ENCODE measurements at places on chromosomes 5 and 9.

- no peak for DNase-seq
These were observed 505.5 kb upstream of the COX7C start for GRCh38 chr5:86112249-86112648.

GRCh38 chr5:16534280-16534679 is 68.7 kb upstream of the ZNF622 start:
- no peak for DNase-seq

- DNase-seq: no peak
These were observed 18.3 kb upstream of the IL9 start for GRCh38 chr5:135913713-135914626.

- no peak for DNase-seq
These were observed 34.0 kb downstream of the RASGEF1C start for GRCh38 chr5:180175015-180175431.

GRCh38 chr9:124214596-124215367 is 43.0 kb upstream of the NEK6 start:
- no peak for DNase-seq

DNA sequence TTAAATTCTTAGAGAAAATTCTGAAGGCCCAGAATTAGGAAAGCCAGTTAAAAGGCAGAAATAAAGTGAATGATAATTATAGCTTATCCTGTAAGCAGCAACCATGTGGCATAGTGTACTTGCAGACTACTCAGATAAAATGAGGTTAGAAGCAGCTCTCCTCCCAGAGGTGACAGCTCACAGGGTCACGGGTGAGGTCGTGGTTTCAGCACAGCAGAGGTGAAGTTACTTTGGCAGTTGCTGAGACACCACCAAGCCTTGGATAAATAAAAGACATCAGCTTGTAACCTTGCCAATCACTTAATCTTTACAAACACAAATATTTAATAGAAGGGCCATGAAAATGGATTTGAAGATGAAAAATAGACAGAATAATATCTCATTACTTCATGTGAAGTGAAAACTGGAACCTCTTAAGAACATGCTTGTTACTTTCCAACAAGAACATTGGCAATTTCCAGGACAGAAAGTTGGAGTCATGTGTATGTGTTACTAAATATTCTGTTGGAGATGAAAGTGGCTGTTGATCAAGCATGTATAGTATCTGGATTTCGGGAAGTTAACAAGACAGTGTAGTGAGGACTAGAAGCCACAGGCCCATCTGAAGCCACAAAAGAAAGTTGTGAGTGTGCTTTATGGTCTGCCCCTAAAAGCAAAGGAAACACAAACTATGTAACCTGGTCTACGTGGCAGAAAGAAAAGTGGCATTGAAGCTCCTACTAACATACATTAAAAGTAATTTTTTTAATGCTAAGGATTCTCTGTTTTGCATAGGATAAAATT is 134.4 kb downstream of the ERCC6L2 start:
- DNase-seq: no peak

DNA sequence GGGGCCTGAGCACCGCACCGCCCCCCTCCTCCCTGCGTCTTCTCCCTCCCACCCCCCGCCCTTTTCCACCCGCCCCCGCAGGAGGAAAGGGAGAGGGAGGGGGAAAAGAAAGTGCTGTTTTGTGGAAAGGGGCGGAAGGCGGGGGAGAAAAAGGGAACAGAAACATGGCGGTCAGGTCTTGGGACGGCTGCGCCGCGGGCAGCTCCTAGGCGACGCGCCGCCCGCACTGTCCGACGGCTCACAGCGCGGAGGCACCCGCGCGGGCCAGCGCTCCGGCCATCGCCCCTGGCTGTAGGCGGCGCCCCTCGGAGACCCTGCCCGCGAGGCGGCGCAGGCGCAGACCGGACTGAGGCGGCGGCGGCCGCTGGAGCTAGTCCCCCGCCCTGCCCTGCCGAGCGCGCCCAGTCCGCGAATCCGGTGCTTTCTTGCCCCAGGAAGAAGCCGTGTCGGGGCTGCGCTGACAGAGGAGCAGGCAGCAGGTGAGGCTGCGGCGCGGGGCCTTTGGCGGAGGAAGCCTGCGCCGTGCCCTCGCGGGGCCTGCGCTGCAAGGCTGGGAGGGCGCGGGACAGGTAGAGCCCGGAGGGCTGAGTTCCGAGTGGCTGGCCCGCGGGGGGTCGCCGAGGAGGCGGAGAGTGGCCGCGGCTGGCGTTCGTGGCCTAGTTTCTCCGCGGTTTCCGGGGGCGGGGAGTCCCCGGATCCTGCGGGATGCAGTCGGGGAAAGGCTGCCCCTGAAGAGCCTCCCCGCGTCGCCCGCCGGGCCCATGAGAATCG is at the start of gene DENND4C:
TSS of gene DENND4C (plus strand) at position 339 of the 771 bp plus-strand sequence. CDS start 45,482 bp downstream, outside the sequence.
- DNase-seq: peak; percentile 91

- DNase-seq: no peak
These were observed 9.5 kb downstream of the PSAT1 start for GRCh38 chr9:78306222-78307076.

GRCh38 chr5:116529615-116530014 is 45.0 kb downstream of the SEMA6A start:
- DNase-seq: no peak

DNA sequence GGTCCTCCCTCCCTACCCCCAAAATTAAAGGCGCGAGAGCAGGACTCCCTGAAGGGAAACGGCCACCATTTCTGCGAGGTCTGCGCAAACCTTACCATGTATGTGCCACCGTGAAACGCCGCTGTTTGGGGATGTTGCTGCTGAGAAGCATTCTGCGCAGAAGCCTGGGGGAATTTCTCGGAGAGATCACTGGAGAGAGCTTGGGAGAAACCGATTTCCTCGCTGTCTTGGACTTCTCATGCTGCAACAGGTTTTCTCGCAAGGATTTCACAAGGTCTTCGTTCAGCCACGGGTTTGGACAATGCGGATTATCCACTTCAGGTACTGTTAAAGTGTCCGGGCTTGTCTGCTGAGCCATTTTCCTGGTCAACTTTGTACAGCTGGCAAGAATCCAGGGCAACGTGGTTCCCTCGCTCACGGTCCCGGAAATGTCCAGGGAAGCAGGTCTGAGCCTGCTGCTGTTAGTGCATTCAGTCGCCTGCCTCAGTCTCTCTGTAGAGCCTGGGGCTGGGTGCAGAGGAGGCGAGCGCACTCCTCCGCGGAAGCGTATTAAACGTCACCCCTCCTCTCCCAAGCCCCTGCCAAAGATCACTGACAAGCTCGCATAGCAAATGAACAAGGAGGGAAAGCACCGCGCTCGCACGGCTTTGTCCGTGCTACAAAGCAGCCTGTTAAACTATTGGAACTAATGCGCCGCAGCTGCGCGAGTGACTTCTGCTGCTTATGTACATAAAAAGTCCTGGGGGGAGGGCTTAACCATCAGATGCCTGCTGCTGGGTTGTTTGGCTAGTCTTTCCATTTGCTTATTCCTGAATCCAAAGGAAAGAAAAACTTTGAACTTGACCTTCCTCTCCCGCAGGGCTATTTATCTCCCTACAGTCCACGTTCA is 125.1 kb downstream of the PDE4D start:
- DNase-seq: peak; percentile 92

DNA sequence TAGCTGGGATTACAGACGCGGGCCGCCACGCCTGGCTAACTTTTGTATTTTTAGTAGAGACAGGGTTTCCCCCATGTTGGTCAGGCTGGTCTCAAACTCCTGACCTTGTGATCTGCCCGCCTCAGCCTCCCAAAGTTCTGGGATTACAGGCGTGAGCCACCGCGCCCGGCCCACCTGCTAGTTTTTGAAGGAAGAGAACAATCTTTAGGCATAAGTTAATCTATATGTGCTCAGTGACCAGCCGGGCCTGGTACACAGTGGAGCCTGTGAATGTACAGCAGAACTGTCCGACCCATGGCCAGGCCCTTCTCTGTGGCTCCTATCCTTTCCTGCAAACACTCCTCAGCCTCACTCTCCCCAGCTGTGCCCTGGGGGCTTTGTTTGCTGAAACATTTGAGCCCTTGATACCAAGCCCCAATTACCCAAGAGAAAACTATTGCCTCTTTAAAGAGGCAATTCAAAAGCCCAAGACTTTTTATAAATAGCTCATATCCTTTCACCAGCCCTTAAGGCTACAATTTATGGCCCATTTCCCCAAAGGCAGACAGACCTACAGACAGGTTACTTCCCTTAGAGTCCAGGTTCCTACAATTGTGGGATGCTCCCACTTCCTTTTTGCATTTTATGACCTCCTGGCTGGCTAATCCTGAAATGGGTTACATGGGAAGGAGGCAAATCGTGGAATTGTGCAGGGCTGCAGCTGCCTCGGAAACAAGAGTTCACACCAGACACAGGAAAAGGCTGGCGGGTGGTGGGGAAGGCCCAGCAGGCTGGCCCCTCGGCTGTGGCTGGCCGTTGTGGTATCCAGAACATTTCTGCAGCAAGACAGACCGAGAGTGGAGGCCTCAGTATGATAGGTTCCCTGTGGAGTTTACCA is 37.5 kb downstream of the SPRY4 start:
- DNase-seq: no peak

DNA sequence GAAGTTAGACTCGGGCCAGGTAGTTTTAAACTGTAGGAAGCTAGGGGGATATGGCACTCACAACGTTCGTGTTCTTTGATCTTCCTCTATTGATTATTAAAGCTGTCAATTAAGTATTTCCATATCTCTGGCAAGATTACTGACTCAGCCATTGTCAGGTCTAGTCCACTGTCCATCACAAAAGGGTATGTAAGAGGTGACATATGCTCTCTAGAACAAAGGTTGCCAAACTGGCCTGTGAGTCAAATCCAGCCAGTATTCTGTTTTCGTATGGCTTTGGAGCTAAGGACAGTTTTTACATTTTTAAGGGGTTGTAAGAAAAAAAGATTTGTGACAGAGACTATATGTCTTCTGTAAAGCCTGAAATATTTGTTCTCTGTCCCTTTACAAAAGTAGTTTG is 44.2 kb downstream of the FAXDC2 start:
- DNase-seq: no peak

- peak; percentile 52 for DNase-seq
These were observed 127.6 kb downstream of the TMEM174 start for GRCh38 chr5:73300337-73301207.

- DNase-seq: peak; percentile 70
These were observed at the start of gene GPR107 for GRCh38 chr9:130053504-130054324. TSS of gene GPR107 (plus strand) at chr9:130053906. CDS start at chr9:130053933, 27 bp downstream.

GRCh38 chr9:75071530-75072122 is 16.3 kb downstream of the NMRK1 start:
- peak; percentile 97 for DNase-seq

GRCh38 chr9:15743512-15743911 is 190.7 kb downstream of the CCDC171 start:
- DNase-seq: no peak

GRCh38 chr5:131268758-131269370 is 5.0 kb downstream of the CDC42SE2 start:
- DNase-seq: no peak

DNA sequence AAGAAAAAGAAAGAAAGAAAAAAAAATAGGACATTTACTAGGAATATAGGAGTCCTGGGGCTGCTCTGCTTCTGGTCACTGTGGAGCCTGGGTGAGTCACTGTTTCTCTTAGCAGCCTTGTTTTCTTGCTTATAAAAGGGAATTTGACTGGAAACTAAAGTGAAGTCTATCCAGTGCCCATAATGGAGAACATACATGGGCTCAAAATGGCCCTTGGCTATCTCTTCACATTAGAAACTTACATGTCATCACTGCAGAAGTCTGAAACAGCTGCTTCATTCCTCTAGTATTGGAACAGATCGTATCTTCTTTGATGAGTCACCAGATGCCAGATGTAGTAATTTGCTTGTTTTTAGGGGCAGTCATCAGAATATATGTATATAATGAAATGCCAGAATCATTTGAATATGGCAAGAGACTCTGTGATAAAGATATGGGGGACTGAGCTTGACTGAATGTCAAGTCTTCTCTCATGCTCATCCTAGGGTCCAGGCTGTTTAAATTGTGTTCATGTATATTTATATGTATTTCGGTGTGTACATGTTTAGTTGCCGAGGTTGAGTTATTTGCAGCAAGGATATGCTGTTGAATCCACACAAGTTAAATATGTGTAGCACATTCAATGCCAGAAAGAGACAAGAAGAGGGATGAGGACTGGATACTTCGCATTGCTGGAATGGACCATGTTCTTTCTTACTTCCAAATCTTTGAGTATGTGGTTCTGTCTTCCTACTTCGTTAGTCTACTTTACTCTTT is 56.7 kb downstream of the SGCD start:
- peak; percentile 19 for DNase-seq

- DNase-seq: no peak
These were observed 66.2 kb downstream of the NACC2 start for GRCh38 chr9:136028760-136029470.

DNA sequence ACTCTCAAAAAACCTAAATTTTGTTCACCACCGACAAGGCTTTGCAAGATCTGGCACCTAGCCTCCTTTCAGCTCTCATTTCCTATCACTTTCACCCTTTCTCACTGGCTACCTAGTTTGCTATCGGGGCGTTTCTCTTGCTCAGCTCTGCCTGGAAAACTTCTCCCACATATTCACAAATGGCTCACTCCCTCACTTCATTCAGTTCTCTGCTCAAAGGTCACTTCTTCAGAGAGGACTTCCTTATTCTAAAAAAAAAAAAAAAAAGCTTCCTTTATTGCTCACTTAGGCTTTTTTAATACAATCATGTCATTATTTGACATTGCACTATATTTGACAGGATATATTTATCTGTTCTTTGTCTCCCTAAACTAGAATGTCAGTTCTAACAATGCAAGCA is 2.1 kb upstream of the SLC25A46 start:
- DNase-seq: no peak

- no peak for DNase-seq
These were observed 61.0 kb upstream of the ADAMTS2 start for GRCh38 chr5:179406031-179406961.

DNA sequence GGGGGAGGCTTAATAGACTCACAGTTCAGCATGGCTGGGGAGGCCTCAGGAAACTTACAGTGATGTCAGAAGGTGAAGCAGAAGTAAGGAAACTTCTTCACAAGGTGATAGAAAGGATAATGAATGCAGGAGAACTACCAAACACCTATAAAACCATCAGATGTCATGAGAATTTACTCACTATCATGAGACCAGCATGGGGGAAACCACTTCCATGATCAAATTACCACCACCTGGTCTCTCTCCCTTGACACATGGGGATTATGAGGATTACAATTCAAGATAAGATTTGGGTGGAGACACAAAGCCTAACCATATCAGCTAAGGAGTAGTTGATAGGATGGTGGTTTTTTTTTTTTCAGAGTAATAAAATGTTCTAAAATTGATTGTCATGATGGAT is 201.8 kb downstream of the CDH12 start:
- no peak for DNase-seq

GRCh38 chr5:40798012-40798800 is at the start of gene PRKAA1:
TSS of gene PRKAA1 (minus strand) at chr5:40798374. CDS start at chr5:40798189, 185 bp downstream.
- DNase-seq: peak; percentile 90
